ENCODE measurements at places on chromosomes 7 and 10.

GRCh38 chr7:50088463-50089129, 4.5 kb downstream of the ZPBP start:
- no peak for DNase-seq

DNA sequence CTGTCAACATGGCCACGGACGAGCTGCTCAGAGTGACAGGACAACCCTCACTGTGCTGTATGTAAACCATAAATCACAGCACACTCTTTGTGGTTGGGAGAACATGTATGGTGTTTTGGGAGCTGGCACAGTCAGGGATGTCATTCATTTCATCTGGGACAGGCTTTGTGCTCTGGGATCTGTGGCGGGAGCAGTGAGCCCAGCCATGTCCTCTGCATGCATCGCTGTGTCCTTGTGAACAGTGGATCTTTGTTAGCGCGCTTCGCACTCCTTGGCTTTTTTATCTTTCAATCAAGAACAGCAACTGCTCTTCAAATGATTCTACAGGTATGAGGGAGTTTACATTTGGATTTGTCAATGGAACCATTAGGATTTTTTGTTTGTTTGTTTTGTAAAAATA, 7.1 kb downstream of the CCM2 start:
- no peak for DNase-seq

GRCh38 chr7:141416650-141417270, 134.4 kb upstream of the AGK start:
- no peak for DNase-seq

- no peak for DNase-seq
Observed at GRCh38 chr7:45627691-45628456, 53.7 kb downstream of the ADCY1 start.

- DNase-seq, result no peak
Observed at GRCh38 chr7:66507764-66508296, 120.9 kb upstream of the KCTD7 start.

DNA sequence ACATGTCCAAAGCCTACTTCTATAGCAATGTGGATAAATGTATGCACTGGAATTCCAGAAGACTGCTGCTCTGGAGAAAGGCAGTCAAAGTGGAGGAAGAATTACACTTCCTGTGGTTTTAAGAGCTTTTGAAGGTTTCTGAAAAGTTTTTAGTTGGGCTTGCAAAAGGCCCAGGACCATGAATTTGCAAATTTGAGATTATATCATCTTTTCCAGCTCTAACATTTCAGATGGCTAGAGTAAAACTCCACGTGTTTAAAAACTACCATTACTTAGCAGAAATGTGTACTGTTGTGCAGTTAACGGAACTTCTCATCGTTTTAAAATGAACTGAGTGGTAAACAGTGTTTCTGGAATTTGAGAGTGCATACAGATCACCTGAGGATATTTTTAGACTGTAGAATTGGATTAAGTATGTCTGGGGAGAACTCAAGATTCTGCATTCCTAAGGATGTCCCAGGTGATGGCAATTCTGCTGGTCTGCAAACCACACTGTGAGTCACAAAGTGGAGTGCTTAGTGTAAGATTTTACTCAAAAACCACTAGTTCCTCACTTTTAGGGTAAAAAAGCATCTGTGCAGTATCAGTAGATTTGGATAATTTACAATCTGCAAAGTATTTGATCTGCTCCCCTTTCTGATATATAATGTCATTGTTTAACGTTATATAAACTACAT, 32.9 kb upstream of the CCDC71L start:
- DNase-seq, result no peak

DNA sequence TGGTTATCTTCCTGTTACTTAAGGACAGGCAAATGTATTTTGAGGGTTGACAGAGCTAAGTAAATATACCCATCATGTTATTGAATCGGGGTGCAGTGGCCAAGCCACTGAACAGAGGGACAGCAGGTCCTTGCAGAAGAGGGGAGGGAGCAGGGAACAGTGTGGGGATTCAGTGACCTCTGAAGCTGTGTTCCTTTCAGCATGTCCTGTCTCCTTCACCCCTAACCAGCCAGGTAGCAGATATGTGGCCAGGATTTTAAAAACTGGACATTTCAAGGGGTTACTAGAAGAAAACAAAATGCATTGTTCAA, 12.7 kb downstream of the ANK3 start:
- DNase-seq, result no peak

Measured in left hindlimb (tissue), 1 donor.